ENCODE measurements at places on chromosomes 12 and 14.

DNA sequence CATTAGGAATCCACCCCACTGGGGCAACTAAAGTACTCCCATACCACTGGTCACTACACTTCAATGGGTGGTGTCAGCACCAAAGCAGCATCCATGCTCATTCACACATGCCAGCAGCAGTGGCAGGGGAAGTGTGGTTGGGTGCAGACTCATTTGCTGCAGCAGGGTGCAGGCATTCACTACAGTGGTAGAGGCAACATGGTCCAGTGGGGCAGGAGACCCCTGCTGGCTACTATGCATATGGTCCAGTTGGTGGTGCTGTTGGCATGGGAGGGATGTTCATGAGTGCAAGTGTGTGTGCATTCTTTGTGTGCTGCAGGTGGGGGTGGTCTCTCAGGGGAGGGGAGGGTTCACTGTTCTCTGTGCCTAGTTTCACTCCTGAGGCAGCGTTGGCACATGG, 908.4 kb upstream of the NOVA1 start:
- DNase-seq: no peak

- DNase-seq: no peak
These were observed 1.4 kb upstream of the M6PR start for GRCh38 chr12:8950702-8951478.

DNA sequence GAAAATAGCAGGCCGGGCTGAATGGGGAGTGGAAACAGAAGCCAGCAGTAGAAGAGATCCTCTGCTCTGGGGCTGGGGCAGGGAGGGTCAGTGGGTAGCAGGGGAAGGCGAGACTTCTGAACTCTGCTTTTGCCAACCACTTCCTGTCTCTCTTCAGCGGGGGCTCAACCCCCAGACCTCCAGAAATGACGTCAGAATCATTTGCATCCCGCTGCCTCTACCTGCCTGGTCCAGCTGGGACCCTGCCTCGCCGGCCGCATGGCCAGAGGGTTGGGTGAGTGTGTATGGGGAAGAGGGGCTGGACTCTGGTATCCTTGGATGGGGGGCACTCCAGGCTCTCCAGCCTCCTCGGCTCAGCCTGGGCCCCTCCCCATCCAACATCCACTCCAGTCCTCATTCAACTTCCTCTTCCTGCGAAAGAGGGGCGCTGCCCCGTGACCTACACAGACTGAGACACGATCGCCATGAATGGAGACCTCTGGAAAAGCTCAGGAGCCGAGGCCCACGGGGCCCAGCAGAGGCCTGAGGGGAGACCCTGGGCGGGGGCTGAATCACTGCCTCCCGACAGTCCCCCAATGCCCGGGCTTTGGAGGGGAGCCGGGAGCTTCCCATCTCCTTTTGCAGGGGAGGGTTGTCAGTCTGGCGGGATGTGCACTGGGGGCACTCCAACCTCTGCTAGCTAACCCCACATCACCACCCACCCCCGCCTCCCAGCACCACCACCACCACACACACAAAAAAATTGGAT, 458 bp upstream of the HOXC4 start:
- DNase-seq: no peak

DNA sequence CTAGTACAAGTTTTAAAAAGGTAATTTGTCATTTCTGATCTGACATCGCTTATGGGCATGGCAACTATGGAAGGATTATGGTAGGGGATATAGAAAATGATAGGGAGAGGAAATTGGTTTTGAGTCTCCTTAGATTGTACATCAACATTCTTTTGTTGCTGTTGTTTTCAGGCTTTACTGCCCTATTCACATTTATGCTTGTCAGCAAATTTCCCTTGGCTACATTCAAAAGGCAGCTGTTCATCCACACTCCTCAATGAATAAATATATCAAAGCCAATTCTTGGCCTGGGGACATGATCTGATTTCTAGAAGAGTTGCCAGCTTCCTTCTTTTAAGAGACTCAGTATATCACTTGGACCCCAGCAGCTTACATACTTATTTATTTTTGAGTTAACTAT, 283.4 kb downstream of the CEP128 start:
- no peak for DNase-seq

GRCh38 chr12:52093346-52093745, 13.8 kb downstream of the SMIM41 start:
- peak; percentile 86 for DNase-seq

GRCh38 chr12:52721838-52722470, 18.6 kb upstream of the KRT77 start:
- DNase-seq: no peak

DNA sequence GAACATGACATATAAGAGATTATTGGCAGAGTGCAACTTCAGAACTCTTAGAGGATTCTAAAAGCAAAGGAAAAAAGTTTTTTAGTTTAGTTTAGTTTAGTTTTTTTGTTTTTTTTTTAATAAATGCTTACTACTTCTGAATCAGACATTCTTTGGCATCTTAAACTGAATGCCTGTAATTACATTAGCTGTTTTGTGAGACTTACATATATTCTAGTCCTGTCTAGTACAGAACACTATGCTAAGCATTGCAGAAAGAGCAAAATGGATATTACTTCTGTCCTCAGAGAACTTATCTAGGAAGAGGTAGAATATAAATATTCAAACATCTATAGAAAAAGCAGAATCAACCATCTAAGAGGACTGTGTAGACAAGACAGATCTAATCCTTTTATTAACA, 133.2 kb downstream of the RAD51B start:
- no peak for DNase-seq

DNA sequence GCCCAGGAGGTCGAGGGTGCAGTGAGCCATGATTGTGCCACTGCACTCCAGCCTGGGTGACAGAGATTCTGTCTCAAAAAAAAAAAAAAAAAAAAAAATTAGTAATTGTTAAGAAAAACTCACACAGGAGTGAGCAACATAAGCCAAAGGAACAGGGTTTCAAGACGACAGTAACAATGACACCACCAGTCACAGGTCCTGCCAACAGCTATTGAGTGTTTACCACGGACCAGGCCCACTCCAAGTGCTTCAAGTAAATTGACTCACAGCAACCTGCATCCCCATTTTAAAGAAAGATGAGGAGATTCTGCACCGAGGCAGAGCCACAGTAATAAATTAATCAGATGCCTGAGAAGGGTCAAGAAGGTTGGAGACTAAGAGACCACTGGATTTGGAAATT, 194.5 kb downstream of the DPF3 start:
- DNase-seq: no peak

GRCh38 chr12:56995930-56996496, 10.3 kb downstream of the ZBTB39 start:
- no peak for DNase-seq

GRCh38 chr12:54004063-54004840, 4.3 kb downstream of the HOXC9 start:
- DNase-seq: no peak

GRCh38 chr12:103908877-103909276, 21.3 kb upstream of the HSP90B1 start:
- no peak for DNase-seq

DNA sequence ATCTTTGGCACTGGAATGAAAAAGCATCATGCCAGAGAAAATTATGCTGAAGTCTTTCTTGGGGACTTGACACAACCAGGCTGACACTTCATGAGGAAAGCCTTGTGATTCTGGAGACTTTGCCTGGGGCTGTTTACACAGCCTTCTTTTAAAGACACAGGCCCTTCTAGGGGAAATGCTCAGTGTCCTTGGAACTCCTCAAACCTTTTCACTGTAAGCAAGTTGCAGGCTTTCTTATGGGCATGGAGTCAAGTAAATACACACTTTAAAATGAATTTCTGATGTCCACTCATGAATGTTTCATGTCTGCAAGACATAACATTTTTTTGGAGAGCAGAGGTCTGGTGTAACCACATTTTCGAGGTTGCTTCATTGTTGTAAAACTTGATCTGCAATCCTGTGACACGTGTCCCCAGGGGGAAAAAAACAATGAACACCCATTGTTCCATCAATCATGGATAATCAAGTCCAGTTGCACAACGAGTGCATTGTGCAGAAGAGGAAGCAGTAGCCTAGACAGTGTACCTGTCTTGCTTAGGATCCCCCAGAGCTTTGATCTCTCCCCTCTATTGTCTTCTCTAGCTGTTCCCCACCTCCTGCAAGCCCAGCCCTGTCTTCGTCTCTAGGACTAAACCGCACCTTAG, 155.1 kb upstream of the PRICKLE1 start:
- no peak for DNase-seq

DNA sequence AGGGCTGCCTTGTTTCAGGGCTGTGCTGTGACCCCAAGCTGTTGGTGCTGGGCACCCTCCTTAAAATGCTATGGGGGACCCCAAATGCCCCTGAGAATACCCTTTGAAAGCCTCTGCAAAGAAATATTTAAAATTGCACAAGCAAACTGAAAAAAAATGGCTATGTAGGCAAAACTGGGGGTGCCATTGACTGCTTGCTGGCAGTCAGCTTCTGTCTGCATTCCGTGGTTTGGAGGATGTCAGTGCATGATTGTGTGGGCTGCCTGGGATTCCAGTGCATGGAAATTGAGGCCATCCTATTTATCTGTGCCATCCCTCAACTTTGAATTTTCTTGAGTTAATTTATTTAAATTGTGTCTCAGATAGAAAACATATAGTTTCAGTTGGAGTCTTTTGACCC, 113.7 kb upstream of the RTL1 start:
- DNase-seq: no peak

DNA sequence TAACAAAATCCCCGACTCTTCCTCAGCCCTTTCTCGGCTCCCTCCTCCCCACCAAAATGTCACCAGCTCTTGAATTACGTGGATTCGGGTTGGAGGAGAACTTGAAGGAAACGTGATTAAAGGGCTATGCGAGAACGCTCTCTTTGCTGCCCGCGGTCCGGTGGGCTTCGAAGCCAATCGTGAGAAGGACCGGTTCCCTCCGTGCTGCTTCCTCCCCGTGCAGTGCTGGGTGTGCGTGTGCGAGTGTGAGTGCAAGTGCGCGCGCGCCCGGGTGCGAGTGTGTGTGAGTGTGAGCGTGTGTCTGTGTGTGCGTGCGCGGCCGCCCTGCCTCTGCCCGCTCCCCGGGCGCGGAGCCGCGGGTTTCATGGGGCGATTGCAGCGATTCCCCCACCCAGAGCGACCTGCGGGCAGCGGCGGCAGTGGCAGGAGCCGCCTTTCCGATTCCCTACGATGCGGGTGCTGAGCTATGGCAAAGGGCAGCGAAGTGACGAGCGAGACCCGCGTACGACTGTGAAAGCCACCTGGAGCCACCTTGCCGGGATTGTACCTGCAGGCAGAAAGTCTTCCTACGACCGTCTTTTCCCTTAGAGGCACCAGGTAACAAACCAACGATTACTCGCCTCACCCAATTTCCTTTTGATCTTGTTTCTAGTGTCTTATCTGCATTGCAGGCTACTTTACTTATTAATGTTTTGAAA, 1.4 kb downstream of the LRFN5 start:
- peak; percentile 63 for DNase-seq

- no peak for DNase-seq
These were observed 5.6 kb downstream of the SIX1 start for GRCh38 chr14:60643463-60644314.

DNA sequence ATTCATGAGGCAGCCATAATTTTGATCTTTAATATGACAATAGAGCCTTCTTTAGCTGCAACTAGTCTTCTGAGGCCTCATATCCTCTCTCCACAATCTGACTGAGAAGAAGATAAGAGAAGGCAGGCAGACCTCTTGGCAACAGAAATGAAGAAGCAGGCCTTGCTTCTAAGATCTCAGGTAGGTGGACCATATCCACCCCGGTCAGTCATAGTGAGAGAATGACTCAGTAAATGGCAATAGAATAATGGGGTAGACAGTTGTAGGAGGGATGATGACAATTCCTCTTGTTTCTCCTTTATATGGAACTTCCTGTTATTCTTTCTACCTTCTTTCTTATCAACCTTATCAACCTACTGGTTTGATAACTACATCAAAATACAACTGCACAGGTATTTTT, 246.7 kb upstream of the G2E3 start:
- DNase-seq: no peak

- no peak for DNase-seq
These were observed 96.6 kb downstream of the NKX2-1 start for GRCh38 chr14:36423430-36423829.

DNA sequence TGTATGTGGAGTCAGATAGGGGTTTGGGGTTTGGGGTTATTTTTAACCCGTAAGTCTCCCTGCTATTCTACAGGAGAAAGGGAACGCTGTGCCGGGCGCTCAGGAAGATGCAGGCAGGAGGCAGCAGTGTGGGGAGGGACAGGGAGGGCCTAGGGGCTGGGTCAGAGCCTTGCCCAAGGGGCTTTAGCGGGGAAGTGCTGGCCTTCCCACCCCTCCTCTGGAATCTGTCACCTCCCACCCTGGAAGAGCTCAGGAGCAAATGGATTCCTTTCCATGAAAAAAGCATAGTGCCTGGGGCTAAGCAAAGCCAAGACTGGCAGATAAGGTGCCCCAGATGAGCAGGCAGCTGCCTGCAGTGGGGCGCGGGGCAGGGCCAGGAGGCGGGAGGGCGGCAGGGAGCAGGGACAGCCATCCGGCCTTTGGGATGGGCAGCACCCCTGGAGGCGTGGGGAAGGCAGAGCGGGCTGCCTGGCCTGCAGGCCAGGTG, 7.3 kb upstream of the INF2 start:
- DNase-seq: no peak

DNA sequence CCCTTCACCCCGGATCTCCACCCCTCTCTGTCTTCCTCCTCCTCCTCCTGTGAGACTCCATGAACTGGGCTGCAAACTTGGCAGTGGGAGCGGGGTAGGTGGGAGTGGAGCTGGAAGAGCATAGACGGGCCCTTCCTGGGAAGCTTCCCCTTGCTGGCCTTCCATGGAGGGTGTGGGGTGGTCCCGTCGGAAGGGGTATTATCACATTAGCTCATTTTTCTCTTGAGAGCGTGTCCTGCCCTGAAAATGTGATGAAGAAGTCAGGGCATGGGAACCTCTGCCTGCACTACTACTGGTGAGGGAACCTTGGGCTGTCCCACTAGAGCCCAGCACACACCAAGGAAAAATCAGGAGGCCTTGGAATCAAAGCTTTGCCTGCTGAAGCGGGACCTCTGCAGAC, 66.5 kb downstream of the CACNA1C start:
- DNase-seq: no peak

GRCh38 chr12:92540782-92541423, 161.9 kb upstream of the PLEKHG7 start:
- DNase-seq: no peak

GRCh38 chr14:37588956-37589714, 5.9 kb downstream of the FOXA1 start:
- DNase-seq: peak; percentile 51

DNA sequence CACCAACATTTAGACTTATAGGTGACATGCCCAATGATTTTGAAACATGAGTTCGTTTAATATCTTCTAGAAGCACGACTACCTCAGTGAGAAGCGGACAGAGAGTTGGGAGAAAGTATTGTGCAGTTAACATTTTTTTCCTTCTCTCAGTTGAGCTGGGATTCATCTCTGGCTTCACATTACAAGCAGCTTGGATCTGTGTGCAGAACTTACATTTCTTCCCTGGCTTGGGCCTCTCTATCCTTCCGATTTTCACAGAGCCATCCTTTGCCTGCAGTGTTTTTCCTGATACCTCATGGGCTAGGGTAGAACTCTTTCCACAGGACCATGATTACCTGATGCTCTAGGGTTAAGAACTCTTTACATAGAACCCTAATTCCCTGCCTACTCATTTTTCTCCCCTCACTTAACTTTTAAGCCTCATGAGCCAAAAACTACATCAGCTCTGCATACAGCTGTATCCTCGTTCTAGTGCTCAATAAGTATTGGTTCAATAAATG, 86.5 kb downstream of the FLRT2 start:
- DNase-seq: no peak
